Activated CD4-positive, alpha-beta memory T cell treated with anti-CD3 and anti-CD28 coated beads, Interleukin-2, amount 10 ng/mL, durations not matched to agents 7 days and 5 days (primary cell): ENCODE measurements at places on chromosomes 12 and 14.

DNA sequence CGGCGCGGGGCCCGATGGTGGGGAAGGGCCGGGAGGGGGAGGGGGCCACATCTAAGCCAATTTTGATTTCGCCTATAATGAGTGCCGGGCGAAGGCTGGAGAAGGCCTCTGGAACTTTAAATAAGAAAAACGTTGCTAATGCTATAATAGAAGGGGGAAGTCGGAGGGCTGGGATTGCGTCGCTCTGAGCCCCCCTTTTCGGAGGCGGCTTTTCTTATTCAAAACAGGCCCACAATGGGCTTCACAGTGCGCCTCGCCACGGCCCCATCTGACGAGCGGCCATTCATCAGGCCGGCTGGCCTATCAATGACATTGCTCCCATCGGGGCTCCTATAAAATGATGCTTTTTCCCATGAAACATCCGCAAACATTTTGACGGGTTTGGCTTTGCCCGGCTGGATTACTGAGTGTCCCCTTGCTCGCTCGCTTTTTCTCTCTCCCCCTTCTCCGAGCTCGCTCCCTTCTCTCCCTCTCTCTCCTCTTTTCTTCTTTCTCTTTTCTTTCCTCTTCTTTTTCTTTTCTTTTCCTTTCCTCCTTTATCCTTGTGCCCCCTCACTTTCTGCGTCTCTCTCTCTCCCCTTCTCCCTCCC, at the start of gene RFX4:
Gene RFX4, plus strand, starts transcription at position 364 of the 590 bp plus-strand sequence. CDS start 317 bp downstream, outside the sequence.
- H3K27me3 ChIP-seq, result peaks cover 84% of the 10 kb centered on the region
- no peak within 1 kb of the TSS for H3K27ac ChIP-seq
- H3K36me3 ChIP-seq, result peaks cover 2% of the 10 kb centered on the region
- H3K4me1 ChIP-seq, result peaks cover 28% of the 10 kb centered on the region
- DNase-seq, result no peak

GRCh38 chr12:82203086-82203485, 155.1 kb downstream of the CCDC59 start:
- no peaks in the 10 kb centered on the region for H3K36me3 ChIP-seq
- H3K4me1 ChIP-seq, result no peaks in the 10 kb centered on the region
- no peak for DNase-seq
- H3K27ac ChIP-seq, result no peak overlapping the region
- no peak overlapping the region for H3K4me3 ChIP-seq

DNA sequence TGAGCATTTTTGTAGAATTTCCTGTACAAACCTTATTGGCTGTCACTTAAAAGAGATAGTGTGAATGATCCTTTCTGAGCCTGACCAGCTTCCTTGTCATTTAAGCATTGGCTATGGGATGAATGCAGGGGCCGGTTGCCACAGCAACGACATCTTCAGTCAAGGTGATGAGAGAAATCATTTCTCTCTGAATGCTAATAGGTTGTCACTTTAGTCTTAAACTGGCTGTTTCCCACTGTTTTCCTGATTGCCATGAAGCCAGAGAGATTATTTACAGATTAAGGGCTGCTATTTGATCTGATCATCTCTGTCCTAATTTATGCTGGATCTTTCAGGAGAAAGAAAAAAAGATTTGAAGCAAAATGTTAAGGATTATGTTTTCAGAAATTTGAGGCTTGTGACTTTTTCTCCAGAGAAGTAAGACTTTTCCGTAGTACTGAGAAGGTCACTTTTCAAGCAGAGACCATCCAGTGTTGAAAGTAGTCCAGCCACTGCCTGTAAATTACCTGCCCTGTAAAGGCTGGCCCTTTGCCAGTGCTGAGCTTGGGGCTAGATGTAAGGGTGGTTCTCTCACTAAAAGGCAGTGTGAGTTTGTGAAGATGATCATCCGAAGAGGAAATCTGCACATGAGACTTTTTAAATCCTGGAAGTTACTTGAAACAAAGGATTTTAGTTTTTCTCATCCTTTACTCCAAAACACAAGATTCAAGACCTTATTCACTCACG, 235.6 kb downstream of the DACT1 start:
- peaks cover 2% of the 10 kb centered on the region for H3K27me3 ChIP-seq
- no peaks in the 10 kb centered on the region for H3K36me3 ChIP-seq
- H3K4me1 ChIP-seq, result no peaks in the 10 kb centered on the region

DNA sequence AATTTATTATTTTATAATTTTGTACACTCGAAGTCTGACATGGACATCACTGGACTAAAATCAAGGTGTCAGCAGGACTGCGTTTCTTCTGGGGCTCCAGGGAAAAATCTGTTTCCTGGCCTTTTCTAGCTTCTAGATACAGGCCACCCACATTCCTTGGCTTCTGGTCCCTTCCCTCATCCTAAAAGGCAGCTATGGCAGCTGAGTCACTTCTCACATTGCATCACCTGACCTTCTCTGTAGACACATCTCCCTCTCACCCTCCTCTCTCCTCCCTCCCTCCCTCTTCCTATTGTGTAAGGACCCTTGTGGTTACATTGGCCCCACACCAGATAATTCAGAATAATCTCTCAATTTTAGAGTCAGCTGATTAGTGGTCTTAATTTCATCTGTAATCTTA, 92.4 kb downstream of the RPS6KA5 start:
- no peak overlapping the region for H3K4me3 ChIP-seq
- no peaks in the 10 kb centered on the region for H3K27me3 ChIP-seq
- H3K36me3 ChIP-seq, result peaks cover 70% of the 10 kb centered on the region
- peaks cover 45% of the 10 kb centered on the region for H3K4me1 ChIP-seq

- H3K27ac ChIP-seq, result no peak overlapping the region
- H3K27me3 ChIP-seq, result peaks cover under 1% of the 10 kb centered on the region
- H3K4me3 ChIP-seq, result no peak overlapping the region
These were observed 2.2 kb downstream of the ZDHHC17 start for GRCh38 chr12:76766161-76766560.

DNA sequence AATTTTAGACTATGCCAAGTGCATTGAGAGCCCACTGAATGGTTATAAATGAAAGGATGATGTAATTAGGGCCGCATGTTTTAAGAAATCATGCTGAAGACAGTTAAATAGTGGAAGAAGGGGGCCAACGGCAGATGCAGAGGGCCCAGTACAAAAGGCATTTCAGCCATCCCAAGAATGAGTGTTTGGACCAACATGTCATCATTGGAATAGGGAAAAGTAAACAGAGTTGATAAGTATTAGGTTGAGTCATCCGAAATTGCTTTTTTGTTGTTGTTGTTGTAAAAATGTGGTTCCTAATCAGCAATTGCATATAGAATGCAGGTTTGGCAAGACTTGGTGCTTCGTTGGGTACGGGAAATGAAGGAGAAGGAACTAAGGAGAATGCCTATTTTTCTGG, 29.5 kb downstream of the BMP4 start:
- no peak overlapping the region for H3K4me3 ChIP-seq
- no peaks in the 10 kb centered on the region for H3K27me3 ChIP-seq
- no peaks in the 10 kb centered on the region for H3K36me3 ChIP-seq
- H3K27ac ChIP-seq, result no peak overlapping the region

GRCh38 chr12:80068173-80068572, 31.2 kb upstream of the OTOGL start:
- H3K36me3 ChIP-seq, result no peaks in the 10 kb centered on the region
- no peaks in the 10 kb centered on the region for H3K4me1 ChIP-seq

DNA sequence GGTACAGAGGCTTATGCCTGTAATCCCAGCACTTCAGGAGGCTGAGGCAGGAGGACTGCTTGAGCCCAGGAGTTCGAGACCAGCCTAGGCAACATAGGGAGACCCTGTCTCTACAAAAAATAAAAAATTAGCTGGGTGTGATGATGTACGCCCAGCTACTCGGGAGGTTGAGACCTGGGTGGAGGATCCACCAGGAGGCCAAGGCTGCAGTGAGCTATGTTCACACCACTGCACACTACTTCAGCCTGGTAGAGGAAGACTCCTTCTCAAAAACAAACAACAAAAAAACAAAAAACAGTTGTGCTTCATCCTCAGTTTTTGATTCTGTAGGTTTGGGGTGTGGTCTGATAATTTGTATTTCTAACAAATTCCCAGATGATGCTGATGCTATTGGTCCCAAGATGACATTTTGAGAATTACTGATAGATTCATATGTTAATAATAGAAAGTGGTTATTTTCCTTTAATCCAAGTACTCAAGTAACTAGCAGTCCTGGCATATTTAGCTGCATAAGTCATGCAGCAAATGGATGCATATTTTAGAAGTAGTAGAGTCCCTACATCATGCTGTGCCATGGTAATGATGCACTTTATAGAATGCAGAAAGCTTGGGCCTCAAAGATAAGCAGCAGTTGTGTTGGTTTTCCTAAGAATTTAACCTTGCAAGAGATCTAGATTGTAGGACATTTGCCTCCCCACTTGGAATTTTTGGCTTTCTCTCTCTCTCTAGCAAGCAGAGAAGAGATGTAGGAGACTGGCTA, 76.1 kb upstream of the PAWR start:
- no peaks in the 10 kb centered on the region for H3K4me1 ChIP-seq
- no peak overlapping the region for H3K27ac ChIP-seq
- no peak for DNase-seq
- H3K36me3 ChIP-seq, result peaks cover 2% of the 10 kb centered on the region
- H3K4me3 ChIP-seq, result no peak overlapping the region

DNA sequence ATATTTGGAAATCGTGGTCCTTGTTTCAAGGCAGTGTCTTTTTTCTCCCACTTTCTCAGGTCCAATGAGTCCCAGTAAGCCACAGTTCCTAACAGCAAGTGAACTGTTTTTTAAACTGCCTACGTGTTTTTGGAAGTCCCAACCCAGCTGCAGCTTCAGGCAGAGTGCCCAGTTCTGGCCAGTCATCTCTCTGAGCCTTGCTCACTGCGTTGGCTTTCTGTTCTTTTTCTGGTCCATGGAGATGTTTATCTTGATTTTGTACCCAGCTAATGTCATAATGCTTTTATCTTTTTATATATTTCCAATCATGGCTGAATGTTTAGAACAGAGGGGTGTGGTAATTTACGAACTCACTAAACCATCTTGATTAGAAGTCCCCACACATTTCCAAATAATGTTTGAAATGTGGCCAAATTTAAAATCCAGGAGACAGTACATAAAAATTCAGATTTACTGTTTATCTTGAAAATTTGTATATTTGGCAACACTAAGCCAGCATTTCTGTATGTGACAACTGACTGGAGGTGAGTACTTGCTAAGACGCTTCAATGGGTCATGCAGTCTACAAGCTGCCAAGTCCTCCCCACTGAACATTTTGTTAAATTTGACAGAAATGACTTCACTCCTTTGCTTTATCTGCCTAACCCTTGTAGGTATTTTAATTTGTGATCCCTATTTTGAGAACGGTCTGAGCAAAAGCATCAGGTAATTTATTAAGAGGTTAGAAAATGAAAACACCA, 46.1 kb upstream of the OTOGL start:
- DNase-seq, result no peak
- no peak overlapping the region for H3K27ac ChIP-seq
- no peaks in the 10 kb centered on the region for H3K4me1 ChIP-seq
- H3K27me3 ChIP-seq, result peaks cover 2% of the 10 kb centered on the region

- H3K27ac ChIP-seq, result no peak overlapping the region
- H3K36me3 ChIP-seq, result no peaks in the 10 kb centered on the region
- no peaks in the 10 kb centered on the region for H3K27me3 ChIP-seq
- no peak overlapping the region for H3K4me3 ChIP-seq
- no peak for DNase-seq
These were observed 35.6 kb downstream of the RPS29 start for GRCh38 chr14:49550286-49551184.

- H3K36me3 ChIP-seq, result no peaks in the 10 kb centered on the region
- H3K4me3 ChIP-seq, result no peak overlapping the region
- H3K4me1 ChIP-seq, result no peaks in the 10 kb centered on the region
- H3K27ac ChIP-seq, result no peak overlapping the region
- peaks cover 5% of the 10 kb centered on the region for H3K27me3 ChIP-seq
These were observed 250.2 kb upstream of the RTL1 start for GRCh38 chr14:101153691-101154090.

DNA sequence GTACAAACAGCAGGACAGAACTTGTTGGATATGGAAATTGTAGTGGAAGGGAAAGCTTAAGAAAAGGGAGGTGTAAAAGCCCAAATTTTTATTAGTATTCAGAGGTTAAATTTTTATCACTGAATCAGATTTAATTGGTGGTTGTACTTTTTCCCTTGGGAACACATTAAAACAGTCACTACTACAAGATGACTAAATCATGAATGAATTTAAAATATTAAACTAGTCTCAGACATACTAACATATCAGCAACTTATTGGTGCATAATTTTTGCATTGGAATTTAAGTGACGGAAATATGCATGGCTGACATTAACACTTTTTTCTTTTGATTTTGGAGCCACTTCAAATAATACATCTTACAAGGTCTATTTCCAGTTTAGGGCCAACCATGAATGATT, 27.6 kb downstream of the SAMD4A start:
- peaks cover 17% of the 10 kb centered on the region for H3K27me3 ChIP-seq
- DNase-seq, result no peak
- no peak overlapping the region for H3K27ac ChIP-seq
- H3K4me3 ChIP-seq, result no peak overlapping the region

- no peaks in the 10 kb centered on the region for H3K27me3 ChIP-seq
- no peak for DNase-seq
- H3K4me1 ChIP-seq, result no peaks in the 10 kb centered on the region
- no peaks in the 10 kb centered on the region for H3K36me3 ChIP-seq
These were observed 598.4 kb downstream of the RPL10L start for GRCh38 chr14:46053221-46053620.

DNA sequence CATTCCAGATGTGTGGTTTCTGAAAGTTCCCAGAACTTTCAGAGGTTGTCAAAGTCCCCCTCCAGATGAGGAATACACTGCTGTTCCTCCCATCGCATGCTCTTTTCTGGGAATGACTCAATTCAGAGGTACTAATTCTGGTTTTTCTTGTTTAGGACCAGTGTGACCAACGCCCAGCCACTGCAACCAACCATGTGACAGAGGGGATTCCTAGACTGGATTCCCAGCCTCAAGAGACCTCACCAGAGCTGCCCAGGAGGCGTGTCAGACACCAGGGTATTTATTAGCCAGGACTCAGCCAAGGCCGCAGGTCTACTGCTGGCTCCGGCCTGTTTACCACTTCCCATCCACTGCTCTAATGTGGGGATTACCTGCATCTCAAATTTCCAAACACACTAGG, 24.2 kb downstream of the TRAFD1 start:
- H3K27ac ChIP-seq, result no peak overlapping the region
- H3K4me3 ChIP-seq, result no peak overlapping the region
- DNase-seq, result no peak
- no peaks in the 10 kb centered on the region for H3K4me1 ChIP-seq

- no peak overlapping the region for H3K27ac ChIP-seq
- H3K4me3 ChIP-seq, result no peak overlapping the region
- no peak for DNase-seq
- peaks cover 25% of the 10 kb centered on the region for H3K27me3 ChIP-seq
- H3K4me1 ChIP-seq, result no peaks in the 10 kb centered on the region
- H3K36me3 ChIP-seq, result no peaks in the 10 kb centered on the region
These were observed 74.8 kb upstream of the PCED1B start for GRCh38 chr12:47004634-47005033.

GRCh38 chr14:92035890-92036289, 4.0 kb downstream of the TRIP11 start:
- H3K4me1 ChIP-seq, result peaks cover 43% of the 10 kb centered on the region
- DNase-seq, result no peak
- H3K36me3 ChIP-seq, result peaks cover 40% of the 10 kb centered on the region
- no peak overlapping the region for H3K27ac ChIP-seq
- no peak overlapping the region for H3K4me3 ChIP-seq

DNA sequence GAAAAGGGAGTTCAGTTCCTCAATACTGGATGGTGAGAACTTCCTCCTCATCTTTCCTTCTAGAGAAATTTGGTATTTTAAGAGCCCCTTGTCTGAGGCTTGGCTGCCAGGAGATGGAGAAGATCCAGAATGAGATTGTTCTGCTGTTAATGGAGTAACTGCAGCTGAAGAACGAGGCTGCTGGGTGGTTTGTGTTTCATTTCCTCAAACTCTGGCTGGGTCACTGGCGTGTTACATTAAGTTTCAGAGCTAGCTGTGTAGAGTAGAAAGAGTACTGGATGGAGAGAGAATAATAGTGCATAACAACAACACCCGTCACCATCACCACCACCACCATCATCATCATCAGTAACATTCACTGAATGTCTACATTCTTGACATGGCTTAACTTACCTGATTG, 325.0 kb upstream of the TBX3 start:
- H3K4me1 ChIP-seq, result no peaks in the 10 kb centered on the region
- DNase-seq, result no peak
- H3K27me3 ChIP-seq, result no peaks in the 10 kb centered on the region
